T-helper 2 cell (primary cell): ENCODE measurements at places on chromosomes 1 and 21.

DNA sequence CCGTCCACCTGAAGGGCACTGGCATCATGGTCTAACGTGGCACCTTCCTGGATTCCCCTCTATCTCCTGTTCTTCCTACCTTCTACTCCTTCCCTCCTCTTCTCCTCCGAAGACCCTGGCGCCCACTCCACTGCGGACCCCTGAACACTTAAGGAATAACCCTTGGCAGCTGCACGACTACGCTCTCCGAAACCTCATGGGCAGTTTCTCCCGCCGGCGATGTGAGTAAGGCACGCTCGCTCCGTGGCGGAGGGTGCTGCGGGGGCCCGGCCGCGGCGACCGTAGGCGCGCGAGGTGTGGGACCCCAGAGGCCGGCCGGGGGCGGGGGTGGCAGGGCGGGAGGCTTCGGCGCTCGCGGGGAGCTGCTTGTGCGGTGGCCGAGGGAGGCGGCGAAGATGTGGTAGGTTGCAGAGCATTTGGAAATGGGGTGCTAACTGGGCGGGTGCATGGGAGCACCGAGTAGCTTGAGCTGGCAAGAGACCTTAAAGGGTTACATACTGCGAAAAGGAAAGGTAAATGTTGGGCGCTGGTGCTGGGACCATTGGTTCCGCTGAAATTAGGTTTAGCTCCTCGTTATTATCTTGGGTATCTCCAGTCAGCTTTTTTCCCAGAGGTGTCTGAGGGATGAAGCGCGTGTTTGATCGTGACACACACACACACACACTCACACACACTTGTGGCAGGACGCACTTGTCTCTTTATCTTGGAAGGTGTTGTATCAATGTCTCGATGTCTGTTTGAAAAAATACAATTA, 876 bp downstream of the LRRC7 start:
- no peak for DNase-seq

- DNase-seq = no peak
Measured at GRCh38 chr1:240591564-240591963, 20.4 kb downstream of the GREM2 start.

GRCh38 chr1:20949871-20950590, 162.9 kb upstream of the HP1BP3 start:
- no peak for DNase-seq

DNA sequence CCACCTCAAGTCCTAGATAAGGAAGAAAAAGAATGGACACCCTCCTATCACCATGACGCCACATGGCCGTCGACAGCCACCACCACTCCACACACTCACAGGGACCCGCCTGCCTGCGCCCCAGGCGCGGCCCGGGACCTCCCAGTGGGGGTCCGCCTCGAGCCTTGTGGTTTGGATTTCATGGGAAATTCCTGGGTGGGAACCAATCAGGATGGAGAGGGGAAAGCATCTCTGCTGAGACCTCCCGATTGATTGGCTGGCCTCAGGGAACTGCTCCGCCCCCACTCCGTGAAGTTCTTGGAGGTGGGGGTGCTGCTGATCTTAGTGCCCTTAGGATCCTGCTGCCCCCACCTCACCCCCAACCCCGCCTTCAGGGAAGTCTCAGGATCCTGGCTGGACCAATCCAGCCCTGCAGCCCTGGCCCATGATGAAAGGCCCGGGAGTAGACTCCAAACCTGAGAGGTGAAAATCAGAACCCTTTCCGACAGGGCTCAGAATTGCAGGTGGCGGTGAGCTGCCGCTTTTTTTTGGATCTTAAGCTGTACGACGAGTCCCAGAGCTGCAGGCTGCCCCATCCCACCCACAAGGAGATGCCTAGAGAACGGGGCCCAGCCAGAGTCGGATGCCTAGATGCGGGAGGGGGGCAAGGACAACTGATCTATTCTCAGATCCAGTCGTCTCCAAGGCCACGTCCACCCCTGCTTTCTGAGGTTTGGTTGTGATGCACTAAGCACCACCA, 29.0 kb upstream of the TMEM51 start:
- DNase-seq = no peak

DNA sequence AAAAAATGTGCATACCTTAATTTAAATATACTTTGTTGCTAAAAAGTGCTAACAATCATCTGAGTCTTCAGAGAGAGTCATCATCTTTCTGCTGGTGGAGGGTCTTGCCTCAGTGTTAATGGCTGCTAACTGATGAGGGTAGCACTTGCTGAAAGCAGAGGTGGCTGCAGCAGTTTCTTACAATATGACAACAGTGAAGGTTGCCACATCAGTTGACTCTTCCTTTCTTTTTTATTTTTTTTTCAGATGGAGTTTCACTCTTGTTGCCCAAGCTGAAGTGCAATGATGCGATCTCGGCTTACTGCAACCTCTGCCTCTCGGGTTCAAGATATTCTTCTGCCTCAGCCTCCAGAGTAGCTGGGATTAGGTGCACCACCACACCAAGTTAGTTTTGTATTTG, 2.6 kb upstream of the CFAP45 start:
- no peak for DNase-seq

DNA sequence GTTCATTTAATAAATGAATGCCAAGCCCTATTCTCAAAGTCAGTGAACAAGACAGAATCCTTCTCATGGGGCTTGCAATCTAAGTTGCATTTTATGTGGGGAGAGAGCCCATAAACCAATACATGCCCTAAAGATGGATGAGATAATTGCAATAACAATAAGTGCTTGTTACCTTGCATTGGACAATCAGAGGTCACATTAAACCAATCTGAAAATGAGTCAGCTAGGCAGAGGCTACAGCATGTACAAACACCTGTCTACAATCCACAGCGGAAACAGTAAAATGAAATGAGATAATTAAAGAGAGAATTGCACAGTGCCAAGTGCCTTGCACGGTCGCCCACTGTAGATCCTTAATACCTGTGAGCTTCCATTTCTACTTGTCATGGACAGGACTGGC, 7.4 kb upstream of the IGFN1 start:
- no peak for DNase-seq

DNA sequence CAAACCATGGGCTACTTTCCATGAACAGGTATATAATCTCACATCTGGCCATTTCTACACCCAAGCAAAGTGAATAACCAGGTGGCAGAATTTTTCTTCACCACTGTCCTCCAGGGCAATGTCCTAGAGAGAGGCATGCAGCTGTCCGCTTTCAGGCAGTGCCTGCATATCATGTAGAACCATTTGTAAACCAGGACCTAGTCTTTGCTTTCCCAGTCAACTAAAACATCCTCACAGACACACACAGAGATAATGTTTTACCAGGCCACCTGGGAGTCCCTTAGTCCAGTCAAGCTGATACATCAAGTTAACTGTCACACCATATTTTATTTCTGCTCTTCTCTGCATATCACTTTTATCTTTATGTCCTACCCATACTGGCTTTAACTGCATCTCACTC, 26.2 kb downstream of the TNFSF18 start:
- no peak for DNase-seq

DNA sequence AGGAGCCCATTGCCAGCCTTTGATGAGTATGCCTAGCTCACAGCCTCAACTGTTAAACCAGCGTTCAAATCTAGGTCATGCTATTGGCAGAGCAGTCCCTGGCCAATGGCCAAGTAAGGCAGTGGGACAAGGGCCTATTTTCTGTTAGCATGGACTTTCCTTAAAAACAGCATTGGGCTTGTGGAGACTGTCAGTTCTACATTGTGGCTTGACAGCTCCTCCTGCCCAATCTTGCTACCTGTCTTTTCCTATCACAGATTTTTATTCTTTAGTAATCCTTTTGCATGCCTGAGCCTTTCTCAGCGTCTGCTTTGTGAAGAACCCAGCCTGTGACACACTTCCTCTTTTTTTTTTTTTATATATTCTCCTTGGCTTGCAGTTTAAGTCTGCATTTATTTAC, 56.4 kb downstream of the DIP2A start:
- no peak for DNase-seq

GRCh38 chr1:154765970-154766369, 104.1 kb downstream of the KCNN3 start:
- no peak for DNase-seq

DNA sequence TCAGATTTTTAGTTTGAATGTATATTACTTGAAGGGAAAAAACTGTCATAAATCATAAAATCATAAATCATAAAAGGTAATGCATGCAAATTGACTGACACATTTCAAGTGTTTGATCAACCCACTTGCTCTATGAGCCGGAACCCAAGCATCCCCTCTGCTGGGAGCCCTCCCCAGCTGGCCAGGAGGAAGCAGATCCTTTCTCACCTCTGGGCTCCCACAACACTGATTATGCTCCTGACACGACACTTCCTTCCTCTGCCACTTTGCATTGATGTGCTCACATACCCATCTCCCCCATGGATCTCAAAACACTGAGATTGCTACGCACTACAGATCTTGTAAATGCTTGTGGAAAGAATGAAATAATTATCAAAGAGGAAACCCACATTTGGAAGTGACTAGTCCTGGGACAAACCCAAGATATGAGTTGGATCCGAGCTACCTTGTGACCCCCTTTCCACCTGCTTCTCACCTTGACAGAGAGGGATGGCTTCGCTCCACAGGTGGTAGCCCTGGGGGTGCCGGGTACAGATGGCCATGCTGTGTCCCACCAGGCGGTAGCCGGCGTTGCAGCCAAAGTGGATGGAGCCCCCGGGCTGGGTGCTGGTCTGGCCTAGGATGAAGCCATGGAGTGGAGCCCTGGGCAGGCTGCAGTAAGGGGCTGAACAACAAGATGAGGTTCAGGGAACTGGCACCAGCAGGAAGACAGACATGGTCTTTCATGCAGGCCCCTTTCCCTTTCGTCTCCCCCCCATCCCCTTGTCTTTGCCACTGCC, 104.6 kb downstream of the ZSCAN20 start:
- no peak for DNase-seq

GRCh38 chr1:27616441-27616840, 12.5 kb upstream of the AHDC1 start:
- no peak for DNase-seq

GRCh38 chr1:41444246-41444645, 40.2 kb downstream of the EDN2 start:
- DNase-seq = no peak

GRCh38 chr1:68811806-68812205, 314.9 kb upstream of the DEPDC1 start:
- no peak for DNase-seq

GRCh38 chr1:88647249-88647645, 36.8 kb upstream of the PKN2 start:
- no peak for DNase-seq

DNA sequence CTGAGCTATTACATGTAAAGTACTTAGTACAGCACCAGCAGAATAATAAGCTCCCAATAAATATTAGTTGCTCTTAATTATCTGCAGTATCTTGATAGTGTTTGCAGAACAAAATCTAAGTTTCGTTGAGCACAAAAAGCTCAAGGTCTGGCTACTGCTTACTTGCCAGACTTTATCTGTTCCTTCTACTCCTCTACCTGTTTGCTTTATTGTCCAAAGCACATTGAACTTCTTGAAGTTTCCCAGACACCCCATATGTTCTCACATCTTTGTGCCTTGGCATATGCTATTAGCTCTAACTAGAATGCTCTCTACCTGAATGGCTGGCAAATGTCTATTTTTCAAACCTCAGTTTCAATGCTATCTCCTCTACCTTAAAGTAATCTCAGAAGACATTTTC, 54.9 kb downstream of the LRRC40 start:
- no peak for DNase-seq

DNA sequence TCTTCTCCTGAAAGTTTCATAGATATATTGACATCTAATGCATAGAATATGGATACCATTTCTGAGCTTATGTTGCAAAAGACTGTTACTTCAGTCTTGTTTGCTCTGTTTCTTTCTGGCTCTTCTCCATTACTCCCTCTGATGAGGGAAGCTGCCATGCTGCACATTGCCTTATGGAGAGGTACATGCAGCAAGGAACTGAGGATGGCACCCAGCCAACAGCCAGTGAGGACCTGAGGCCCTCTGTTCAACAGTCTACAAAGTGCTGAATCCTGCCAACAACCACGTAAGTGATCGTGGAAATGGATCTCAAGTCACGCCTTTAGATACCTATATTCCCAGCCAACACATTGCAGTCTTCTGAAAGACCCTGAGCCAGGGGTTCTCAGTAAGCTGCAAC, 66.6 kb upstream of the ADAMTS5 start:
- no peak for DNase-seq
